ENCODE measurements at places on chromosomes 2 and 18.

- DNase-seq: no peak
Measured at GRCh38 chr2:109242210-109242653, 113.2 kb downstream of the SH3RF3 start.

DNA sequence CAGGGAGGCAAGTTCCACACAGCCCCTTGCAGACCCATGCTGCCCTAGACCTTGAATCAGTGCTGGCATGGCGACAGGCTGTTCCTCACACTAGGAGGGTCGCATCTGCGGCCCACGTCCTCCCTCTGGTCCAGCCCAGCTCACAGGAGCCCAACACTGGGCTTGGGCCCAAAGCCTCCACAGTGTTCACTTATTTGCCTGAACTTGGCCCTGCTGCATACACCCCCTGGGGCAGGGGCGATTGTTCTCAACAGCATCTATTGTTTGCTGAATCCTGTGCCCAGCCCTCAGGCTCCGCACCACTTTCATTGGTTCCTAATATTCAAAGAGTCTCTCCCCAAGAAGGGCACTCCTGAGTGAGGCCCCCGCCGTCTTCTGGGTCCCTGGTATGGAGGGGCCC, 90.7 kb downstream of the ZBTB7C start:
- no peak for DNase-seq

DNA sequence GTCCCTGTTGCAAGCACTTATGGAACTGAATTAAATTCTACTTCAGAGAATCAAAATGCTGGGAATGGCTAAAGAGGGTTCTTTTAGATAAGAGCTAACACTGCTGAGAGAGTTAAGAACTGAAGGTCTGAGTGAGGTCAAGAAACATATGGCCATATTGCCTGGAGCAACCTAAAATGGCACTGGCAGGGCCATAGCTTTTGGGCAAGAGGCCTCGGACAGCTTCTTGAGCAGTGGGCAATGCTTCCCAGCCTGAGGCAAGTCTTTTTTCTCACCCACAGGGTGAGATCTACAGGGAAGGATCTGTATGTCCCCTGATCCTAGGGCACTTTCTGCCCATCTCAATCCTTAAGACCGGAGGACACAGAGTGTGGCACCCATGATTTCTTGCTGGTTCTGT, 244.6 kb upstream of the NT5C1B start:
- DNase-seq: no peak

GRCh38 chr2:19614066-19614465, 255.6 kb upstream of the OSR1 start:
- DNase-seq: no peak

DNA sequence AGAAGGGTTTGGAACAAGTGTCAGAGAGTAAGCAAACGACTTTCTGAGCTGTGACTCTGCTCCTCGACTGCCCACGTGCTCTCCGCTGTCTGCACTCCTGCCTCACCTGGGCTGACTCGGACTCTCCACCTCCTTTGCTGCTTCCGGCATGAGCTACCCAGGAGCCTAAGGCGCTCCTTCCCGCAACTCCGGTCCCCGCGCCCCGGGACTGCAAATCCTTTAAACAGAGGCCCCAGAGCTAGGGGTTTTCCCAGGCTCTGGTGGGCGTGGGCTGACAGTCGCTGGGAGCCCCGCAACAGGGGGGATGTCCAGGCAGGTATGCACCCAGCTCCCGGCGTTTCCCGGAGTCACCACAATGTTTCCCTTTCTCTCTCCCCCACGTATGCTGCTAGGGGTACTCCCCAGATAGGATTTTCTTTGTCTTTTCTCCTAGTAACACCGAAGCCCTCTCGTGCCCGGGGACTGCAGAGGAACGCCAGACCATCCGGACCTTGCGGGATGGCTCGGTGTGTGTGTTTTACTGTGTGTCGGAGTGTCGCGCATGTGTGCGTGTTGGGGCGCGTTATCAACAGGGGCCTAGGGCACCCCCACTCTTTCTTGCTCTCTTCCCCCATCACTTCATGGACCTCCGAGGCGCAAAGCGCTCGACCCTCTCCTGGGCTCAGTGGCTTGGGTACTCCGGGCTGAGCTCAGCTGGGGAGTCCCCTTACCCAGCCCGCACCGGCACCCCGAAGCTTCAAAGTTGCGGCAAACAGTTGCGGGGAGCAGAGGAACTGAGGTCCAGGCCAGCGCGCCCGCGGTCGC, 691 bp upstream of the THSD7B start:
- DNase-seq: no peak

GRCh38 chr2:6398421-6398820, 467.3 kb downstream of the CMPK2 start:
- DNase-seq: no peak

DNA sequence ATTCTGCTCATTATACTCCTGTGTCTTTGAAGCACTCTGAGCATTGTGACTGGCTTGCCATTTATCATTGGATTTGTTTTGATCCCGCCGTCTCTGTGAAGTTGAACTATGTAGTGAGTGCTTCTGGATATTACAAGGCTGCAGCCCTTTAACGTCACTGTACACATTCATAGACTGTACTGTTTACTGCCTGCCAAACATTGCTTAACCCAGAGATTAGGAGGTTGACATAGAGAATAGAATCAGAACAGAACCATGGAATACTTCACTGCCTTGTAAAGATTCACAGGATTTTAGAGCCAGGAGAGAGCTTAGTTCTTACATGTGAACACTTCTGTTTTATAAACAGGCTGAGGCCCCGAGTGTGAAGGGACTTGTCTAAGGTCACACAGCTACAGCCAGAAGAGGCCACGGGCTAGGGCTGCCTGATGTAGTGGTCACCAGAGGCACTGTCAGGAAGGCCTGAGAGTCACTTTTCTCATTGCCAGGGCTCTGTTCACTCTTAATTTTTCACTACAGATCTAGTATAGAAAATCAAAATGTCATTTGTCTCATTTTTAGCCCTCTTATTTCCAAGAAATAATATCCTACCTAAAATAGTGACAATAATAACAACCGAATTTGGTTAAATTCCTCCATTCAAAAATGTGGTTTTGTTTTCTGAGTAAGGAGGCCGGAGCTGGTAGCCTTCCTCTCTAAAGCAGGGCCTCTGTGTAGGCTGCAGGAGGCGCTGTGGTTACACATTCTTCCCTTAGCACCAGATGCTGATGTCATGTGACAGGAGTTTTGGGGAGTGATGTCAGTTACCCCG, 87.9 kb downstream of the UGGT1 start:
- DNase-seq: peak; percentile 24

GRCh38 chr18:26493021-26493420, 55.3 kb downstream of the KCTD1 start:
- no peak for DNase-seq

DNA sequence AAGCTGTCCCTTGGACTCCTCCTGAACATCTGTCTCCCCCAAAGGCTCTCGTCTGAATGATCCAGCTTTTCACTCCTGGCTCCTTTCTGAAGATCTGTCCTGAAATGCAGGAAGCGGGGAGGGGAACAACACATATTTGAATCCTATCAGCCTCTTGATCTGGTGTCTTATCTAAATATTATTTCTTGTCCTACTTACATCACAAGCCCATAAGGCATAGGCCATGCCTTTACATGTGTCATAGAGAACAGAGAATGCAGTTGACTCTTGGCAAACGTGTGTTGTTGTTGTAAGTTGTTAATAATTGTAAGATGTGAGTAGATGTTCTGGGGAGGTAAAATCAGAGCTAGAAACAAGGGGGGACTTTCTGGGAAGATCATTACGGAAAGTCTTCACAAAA, 57.4 kb downstream of the GATA6 start:
- no peak for DNase-seq

DNA sequence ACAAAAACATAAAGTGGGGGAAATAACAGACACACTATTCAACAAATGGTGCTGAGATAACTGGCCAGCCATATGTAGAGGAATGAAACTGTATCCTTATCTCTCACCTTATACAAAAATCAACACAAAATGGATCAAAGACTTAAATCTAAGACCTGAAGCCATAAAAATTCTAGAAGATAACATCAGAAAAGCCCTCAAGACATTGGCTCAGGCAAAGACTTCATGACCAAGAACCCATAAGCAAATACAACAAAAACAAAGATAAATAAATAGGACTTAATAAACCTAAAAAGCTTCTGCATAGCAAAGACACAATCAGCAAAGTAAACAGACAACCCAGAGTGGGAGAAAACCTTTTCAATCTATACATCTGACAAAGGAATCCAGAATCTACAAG, 278.9 kb downstream of the PIK3C3 start:
- no peak for DNase-seq

- DNase-seq: no peak
Measured at GRCh38 chr2:207256476-207257207, 90.9 kb upstream of the KLF7 start.

DNA sequence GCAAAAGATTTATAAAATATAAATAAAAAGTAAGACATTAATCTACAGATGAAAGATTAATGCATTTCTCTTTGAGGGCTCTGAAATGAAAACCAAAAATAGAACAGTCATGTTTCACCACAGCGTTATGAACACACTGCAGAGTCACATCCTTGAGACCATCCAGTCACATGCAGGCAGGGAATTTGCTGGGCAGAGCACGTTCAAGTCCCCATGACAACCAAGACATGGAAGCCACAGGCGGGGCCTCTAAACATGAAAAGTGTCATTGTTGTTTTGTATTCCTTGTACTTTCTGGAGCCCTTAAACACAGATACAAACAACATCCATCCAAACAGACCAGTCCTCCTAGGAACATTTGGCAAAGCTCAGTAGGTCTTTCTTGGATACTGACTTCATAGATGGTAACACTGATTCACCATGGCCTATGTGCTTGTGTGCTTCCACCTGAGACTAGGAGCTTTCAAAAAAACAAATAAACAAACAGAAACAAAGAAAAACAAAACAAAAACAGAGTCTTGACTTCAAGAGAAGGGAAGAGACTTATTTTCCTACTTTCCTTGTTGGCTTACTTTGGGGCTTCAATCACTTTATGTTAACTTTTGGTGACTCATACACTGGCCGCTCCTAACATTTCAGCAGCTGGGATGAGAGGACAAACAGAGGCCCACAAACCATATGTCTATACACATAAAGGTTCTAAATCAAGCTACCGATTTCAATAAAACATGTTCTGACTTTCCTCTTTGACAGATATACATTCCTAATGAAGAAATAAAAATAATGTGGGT, 99.5 kb upstream of the CCDC85A start:
- no peak for DNase-seq

- no peak for DNase-seq
Measured at GRCh38 chr18:37294951-37295350, 270.6 kb downstream of the CELF4 start.

DNA sequence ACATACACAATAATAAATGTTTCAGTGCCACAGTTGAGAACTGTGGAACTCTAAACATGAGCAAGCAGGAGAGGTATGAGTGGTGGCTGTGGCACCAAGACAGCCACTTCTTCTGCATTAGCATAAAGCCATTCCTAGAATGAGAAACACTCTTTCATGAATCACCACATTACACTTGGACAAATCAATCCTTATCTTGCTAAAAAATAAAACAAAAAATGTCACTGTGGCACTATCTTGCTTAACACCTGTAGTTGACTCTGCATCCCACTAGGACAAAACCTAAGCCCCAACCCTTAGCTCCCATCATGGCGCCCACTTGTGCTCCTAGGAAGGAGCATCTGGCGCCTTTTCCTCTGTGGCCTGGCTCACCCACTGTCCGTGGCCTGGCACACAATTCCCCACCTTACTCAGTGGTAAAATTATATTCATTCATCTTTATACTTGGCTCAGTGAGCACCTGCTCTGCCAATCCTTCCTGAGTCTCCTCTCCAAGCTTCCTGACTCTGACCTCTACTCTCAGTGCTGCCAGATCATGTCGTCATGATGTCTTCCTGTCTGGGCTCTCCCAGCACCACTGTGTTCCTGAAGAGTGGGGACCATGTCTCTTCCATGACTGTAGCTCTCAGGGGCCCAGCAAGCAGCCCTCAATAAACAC, 272.9 kb downstream of the LNPK start:
- DNase-seq: no peak

GRCh38 chr2:76391678-76392077, 681.0 kb upstream of the GCFC2 start:
- no peak for DNase-seq

GRCh38 chr2:67015681-67016080, 381.5 kb upstream of the ETAA1 start:
- no peak for DNase-seq

DNA sequence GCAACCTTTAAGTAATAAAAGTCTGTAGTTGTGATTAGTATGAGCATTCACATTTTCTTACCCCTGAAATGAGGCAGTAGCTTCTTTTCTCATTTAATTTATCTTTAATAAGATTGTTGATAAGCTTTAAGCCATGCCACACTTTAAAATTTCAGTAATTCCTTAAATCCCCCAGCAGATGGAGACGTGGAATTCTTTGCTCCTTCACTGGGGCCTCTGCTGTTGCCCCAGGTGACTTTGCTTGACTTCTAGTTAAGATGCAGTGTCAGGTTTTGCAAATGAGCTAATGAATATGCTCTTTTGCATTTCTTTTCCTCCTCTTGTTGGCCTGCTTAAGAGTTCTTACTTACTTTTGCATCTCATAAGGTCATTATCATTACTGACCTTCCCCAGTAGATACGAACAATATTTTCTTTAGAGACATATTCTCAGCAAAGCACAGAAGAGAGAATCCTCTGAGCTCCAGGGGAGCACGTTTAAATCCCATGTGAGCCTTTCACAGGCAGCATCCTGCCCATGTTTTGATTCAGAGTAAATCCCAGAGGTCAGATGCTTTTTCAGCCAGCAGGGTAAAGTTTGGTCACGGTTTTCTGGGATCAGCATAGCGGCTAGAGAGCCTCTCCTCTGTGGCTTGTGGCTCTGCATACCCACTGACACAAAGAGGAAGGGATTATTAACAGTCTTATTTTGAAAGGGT, 222.9 kb downstream of the PTPRM start:
- DNase-seq: no peak

Measured in skeletal muscle cell (primary cell).